ENCODE measurements at places on chromosomes 4 and X.

- DNase-seq = peak; percentile 74
These were observed 45.8 kb upstream of the CLCN4 start for GRCh38 chrX:10110984-10111363.

DNA sequence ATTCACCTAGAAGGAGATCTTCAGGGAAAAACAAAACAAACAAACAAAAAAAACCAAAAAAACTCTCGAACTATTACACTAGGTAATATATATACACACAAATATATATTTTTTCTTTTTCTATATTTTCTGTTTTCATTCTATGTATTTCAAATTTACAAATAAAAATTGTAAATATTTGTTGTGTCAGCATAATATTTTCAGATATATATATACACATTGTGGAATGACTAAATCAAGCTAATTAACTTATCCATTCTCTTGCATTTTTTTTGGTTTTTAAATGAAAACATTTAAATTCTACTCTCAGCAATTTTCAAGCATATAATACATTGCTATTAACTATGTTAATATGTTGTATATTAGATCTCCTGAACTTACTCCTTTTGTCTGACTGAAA, 762.0 kb upstream of the PCDH10 start:
- DNase-seq = no peak

DNA sequence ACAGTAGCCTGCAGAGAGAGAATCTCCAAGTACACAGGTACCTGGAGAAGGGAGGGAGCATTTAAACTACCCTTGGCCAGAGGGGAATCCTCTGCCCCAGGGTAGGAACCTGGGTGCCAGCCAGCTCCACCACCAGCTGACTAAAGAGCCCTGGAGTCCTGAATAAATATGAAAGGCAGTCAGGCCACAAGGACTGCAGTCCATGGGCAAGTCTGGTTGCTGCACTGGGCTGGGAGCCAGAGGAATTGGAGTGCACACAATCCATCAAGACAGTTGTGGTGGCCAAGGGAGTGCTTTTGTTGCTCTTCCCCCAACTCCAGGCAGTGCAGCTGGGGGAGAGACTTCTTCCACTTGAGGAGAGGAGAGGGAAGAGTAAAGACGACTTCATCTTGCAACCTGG, 172.5 kb downstream of the HNRNPD start:
- DNase-seq = no peak

DNA sequence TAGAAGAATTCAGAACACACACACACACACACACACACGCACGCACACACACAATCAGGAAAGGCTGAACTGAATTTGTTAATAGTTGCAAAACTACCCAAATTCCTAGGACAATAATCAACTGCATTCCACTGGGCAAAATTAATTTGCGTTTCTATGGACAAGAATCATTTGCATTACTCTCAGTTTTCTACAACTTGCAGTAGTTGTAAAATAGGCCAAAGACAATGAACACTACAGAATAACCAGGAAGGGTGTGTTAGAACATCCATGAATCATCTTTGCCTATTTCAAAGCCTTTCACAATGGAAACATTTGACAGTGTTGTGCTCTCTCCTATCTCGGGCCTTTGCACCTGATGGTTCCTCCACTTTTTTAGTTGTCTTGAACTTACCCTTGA, 77.1 kb upstream of the IGFBP7 start:
- DNase-seq = no peak

GRCh38 chr4:3484057-3484973, 21.2 kb downstream of the DOK7 start:
- peak; percentile 64 for DNase-seq

DNA sequence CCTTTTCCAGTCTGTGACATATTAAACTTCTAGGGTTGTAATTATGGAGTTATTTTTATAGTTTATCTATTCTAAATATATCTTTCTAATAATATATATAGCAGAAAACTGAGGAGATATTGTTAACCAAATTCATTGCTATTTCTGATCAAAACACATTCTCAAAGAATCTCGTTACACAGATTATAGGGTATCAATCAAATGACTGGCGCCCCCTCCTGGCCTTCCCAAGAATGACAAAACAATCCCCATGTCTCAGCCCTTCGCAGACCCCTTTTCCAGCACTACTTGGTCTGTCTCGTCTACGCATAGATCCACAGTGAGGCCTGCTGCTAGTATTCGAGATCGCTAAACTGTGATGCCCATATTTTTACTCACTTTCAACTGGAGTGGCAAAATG, 209.3 kb downstream of the GPC3 start:
- DNase-seq = no peak

DNA sequence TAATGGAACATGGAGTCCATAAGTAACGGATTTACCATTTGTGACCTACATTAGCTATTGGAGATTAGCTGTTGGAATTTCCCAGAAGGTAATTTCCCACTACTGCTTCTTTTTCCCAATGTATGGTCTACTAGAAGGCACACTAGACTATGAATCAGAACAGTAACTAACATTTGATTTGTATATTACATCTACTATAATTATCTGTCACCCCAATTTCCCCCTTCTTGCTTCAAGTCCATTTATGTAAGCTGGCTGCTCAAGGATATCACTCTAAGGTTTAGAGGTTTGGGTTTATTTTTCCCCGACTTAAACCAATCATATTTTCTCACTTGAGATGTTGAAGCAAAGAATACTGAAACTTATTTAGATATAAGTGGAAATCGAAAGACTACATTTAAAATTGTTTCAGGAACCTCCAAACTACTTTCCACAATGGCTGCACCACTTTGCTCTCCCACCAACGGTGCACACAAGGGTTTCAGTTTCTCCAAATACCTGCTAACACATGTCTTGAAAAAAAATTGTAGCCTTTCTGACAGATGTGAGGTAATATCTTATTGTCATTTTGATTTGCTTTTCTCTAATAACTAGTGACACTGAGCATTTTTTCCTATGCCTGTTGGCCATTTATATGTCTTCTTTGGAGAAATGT, 33.3 kb upstream of the H2AZ1 start:
- no peak for DNase-seq

DNA sequence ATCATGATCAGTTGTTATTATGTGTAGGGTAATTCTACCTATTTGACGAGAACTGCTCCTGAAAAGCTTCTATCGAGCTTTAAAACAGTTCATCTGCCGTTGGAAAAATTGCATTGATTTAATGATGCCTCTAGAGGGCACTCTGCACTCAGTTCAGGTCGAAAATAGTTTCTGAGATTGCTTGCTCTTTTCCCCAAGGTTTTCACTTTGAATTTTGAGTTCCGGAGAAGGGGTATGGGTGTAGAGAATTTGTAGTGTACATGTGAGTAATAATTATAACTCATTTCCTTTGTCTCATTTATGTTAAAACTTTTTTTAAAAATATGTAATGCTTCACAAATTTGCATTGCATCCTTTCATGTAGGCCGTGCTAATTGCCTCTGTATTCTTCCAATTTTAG, 28.4 kb upstream of the TNIP3 start:
- no peak for DNase-seq

DNA sequence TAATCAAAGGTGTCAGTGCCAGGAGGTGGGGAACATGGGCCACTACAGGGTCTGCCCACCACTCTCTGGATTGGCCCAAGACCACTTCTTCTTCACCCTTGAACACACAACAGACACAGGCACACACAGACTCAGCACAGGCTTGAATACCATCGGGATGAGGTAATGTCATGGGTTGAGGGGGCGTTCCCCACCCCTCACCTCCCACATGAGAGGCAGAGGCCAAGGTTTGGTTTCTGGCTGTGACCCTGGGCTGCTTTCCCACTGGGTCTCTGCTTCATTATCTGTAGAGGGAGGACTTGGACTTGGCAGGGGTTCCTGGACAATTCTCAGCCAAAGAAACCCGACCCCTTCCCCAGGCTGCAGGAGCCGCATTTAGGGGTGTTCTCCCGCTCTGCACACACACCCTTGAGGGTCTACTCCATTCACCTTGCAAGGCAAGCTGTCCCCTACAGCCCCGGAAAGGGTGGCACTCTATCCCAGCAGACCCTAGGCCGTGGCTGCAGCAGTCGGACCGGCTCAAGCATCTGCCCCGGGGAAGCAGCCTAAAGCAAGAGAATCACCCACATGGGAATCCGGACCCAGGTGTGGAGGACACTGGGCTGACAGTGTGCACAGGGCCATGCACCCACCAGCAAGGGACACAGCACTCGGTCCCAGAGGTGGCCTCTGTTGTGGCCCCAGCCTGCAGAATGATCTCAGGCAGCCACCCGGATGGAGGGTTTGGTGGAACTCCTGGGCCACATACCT, 62.4 kb downstream of the TRMT44 start:
- DNase-seq = no peak

GRCh38 chrX:82163701-82164100, 961.8 kb downstream of the SH3BGRL start:
- DNase-seq = no peak

GRCh38 chr4:105023668-105024055, 123.0 kb upstream of the TET2 start:
- no peak for DNase-seq

DNA sequence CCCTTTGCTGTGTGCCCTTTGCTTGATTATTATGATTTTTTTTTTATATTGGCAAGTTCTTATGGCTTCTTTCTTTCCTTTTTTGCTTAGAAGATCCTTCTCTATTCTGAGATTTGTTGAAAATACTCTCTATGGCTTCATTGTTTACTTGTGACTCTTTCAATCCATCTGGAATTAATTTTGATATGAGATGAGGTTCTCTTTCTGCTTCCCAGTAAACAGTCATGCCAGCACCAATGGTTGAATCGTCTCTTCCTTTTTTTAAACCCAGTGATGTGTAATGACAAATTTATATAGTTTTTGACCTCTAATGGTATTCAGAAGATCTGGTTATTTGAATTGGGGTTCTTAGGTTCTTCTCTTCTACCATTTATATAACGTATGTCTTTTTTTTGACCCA, 121.8 kb downstream of the ARHGAP10 start:
- DNase-seq = no peak
